ENCODE measurements at places on chromosomes 6 and 20.

DNA sequence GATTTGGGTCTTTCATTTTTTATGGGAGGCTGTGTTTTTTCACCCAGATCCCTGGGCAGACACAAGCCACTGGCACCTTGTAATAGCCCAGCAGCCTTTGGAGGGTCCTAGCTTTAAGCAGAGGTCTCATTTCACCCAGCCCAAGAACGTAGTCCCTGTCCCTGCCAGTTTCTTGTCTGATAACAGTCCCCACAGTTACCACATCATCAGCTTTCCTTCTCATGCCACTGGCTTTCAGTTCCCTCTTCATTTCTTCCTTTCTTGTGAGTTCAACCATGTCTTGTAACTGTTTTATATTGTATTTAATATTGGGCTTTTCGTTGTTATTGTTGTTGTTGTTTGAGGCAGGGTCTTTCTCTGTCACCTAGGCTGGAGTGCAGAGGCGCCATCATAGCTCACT lies 10.6 kb downstream of the PNPLA1 start:
- no peak for DNase-seq

- no peak for DNase-seq
Measured at GRCh38 chr6:28277746-28278145, 3.6 kb upstream of the PGBD1 start.

GRCh38 chr6:113623129-113623528 lies 234.0 kb upstream of the MARCKS start:
- no peak for DNase-seq

GRCh38 chr6:136895901-136896300 lies 26.2 kb upstream of the SLC35D3 start:
- DNase-seq = no peak

DNA sequence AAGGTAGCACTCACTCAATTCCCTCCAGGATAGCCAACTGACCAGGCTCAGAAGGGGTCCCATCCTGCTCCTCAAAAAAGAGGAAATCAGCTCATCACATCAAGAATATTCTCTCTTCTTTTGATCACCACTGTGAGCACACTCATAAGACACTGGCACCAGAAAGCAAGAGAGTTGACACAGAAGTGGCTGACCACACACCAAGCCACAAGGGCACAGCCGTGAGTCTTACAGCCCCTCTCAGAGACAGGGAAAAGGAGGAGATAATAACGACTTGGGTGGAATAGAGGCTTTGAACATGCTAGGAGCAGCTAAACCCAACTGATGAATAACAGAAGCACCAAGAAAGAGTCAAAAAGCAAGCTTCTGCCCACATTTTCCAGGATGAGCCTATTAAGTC lies 249.1 kb upstream of the PREP start:
- DNase-seq = no peak

DNA sequence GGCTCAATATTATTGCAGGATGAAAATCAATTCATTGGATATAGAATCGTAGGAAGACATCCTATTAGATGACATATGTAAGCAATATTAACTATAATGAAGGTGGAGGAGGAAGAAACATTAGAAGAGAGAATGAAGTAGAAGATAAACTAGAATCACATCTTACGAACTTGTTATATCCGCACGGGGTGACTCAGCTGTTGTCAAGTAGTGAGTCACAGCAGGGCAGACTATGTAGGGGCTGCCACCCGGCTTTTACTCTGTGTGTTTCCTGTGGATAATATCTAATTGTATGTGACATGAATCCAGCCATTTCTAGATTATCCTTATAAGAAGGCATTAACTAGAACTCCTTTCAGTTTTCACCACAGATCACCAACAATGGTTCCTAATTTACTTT lies 520.2 kb downstream of the DOK5 start:
- no peak for DNase-seq

DNA sequence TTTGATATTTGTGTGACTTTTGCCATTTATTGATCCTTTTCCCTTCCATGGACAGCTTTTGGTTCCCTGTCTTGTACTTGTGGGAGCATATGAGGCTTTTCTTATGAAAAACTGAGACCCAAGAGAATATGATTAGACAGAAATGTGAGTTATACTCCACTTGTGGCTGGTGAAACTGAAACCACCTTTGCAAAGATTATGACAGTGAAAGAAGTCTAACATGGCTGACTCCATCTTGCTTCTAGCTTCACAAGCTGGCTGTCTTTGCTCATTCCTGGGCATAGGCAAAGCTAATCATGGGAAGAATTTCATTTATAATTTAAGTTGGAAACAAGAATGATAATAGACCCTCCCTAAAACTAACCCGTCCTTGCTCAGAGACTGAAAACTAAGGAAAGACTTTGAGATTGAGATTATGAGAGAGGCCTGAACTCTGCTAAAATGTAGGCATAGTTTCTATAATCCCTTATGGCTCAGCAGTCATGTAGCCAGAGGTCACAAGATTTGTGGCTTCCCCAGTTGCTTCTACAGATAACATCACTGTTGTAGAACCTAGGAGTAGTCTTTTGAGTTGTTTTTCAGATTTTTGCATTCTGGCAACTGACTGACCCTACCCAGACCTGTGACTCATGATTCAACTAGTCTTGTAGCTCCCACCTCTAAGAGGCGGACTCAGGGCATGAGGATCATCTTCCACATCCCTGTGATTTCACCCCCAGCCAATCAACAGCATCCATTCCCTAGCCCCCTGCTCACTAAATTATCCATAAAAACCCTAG lies 50.9 kb upstream of the CD2AP start:
- no peak for DNase-seq

GRCh38 chr6:45718131-45718530 lies 297.5 kb downstream of the CLIC5 start:
- no peak for DNase-seq

- no peak for DNase-seq
Measured at GRCh38 chr6:119276211-119276610, 73.3 kb downstream of the MAN1A1 start.

GRCh38 chr6:34638834-34639736 lies 57.5 kb downstream of the ILRUN start:
- no peak for DNase-seq

Measured in T follicular helper cell (primary cell).